ENCODE measurements at places on chromosomes 7 and 10.

DNA sequence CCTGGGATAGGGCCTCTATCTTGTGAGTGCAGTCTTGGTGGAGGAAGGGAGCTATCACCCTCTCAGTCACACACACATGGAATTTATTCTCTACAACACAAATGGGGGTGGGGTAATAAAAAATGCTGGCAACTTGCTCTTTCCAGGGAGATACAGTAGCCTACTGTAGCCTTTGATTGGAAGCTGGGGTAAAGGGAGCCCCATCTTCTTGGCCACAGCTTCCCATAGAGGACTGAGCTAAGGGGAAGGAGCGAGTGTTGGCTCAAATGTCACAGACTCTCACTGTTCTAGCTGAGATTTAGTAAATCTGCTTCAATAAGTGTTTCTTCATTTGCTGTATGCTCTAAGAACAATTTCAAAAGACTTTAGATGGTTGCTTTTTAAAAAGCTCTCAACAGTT, 222.2 kb upstream of the CXCL12 start:
- DNase-seq = no peak

- DNase-seq = no peak
Measured at GRCh38 chr7:37577412-37577811, 106.2 kb upstream of the GPR141 start.

- DNase-seq = no peak
Measured at GRCh38 chr10:12077580-12078180, 8.9 kb downstream of the DHTKD1 start.

DNA sequence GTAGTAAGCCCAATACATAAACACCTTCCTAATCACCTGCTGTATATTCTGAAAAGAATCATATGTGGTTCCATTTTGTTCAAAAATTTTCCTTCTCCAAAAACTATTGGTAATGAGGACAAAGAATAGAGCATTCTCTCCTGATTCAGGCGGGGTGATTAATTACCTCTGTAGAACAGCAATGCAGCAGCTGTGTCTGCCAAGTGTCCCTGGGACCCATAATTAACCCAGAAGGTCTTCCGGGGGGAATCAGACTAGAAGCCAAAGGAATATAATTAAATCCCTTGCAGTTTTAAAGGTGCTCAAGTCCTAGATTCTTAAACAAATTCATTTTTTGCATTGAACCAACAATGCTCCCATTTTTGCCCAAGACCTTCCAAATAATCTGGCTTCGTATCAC, 60.3 kb upstream of the ABLIM1 start:
- DNase-seq = no peak

DNA sequence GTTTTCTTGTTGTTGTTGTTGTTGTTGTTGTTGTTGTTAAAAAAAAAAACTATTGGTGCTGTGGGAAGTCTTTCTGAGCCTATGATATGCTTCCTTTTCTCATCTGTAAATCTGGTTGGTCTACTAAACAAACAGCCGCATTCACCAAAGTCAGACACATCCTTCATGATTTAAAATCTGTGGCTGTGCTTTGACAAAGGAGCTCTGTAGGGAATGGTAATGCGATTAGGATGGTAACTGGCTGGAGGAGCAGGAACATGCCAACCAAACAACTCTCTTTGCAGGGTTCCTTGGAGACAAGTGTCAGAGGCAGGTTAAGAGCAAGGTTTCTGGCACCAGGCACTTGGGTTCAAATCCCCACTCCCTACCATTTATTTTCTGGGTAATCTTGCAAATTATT, 14.9 kb upstream of the SP4 start:
- DNase-seq = no peak

- no peak for DNase-seq
Measured at GRCh38 chr10:97974526-97975525, 55.6 kb downstream of the CRTAC1 start.

DNA sequence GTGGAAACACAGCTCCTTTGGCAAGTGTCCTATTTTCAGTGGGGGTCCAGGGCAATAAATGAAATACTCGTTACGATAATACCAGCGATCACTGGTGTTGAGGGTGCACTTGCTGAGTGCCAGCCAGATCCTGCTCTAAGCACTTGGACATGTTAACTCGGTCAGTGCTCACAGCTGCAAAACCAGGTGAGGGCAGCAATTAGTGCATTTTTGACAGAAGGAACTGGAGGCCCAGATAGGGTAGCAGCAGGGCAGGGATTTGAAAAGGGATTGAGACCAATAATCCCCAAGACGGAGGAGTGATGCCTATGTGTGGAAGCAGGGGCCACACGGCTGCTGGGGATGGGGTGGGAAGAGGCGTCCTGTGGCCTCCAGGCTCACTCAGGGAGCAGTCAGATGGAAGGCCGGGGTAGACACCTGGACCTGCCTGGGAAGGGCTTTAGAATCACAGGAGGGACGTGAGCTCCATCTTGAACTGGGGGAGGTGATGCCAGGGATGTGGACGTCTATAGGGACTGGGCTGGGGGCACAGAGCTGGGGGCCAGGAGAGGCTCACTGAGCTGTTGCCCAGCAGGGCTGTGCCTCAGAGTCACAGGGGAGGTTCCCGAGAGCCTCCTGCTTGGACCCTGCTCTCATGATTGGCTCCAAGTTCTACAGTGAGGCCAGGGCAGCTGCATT, 14.3 kb downstream of the PTPRE start:
- DNase-seq = no peak

GRCh38 chr7:4800487-4800886, 25.1 kb downstream of the AP5Z1 start:
- DNase-seq = no peak

- DNase-seq = no peak
Measured at GRCh38 chr7:112905413-112905812, 115.2 kb upstream of the TMEM168 start.

DNA sequence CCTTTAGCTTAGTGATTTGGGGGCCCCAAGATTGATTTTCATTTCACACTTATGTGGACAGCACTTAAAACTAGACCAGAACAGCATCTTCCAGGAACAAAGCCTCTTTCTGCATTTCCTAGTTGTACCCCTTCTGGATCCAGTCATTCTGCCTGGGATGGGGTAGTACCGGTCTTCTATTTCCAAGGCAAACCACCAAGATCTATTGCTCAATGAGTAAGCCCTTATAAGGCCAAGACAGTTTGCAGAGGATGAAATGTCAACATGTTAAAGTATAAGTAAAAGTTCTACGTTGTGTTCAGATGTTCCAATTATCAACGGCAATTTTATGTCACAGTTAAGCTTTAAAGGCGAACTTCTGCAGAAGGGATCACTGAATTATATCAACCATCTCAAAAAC, 106.9 kb upstream of the ZNF746 start:
- DNase-seq = no peak

DNA sequence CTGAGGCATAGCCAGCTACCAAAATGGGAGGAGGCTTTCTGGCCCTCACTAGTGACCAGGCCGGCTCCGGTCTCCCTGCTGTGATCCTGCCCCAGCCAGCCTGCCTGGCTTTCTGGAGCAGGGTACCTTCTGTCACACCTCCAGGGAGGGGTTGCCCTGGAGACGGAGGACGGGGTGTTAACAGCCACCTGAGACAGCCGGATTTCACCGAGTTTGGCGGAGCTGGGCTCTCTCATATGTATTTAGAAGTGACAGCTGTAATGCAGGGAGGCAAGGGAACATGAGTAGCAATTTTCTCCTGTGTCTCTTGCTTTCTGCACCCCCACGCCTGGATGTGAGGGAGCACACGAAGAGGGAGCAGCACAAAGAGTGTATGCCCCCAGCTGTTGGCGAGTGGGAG, 473.3 kb downstream of the PLXNA4 start:
- no peak for DNase-seq

- DNase-seq = no peak
Measured at GRCh38 chr7:155181768-155182167, 111.6 kb downstream of the HTR5A start.

- no peak for DNase-seq
Measured at GRCh38 chr7:106126170-106126938, 14.2 kb upstream of the SYPL1 start.

DNA sequence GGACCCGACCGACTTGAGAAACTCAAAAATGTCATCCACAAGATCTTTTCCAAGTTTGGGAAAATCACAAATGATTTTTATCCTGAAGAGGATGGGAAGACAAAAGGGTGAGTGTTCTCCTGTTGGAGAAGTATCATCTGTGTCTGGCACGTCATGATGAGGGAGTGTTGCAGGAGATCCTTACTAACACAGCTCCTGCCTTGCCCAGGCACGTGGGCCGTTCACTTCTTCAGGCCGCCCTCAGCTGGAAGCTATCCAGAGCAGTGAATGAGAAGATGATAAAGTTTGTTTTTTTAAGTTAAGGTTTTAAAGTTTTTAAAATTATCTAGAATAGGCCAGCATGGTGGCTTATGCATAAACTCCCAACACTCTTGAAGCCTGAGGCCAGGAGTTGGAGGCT, 6.2 kb downstream of the EIF3B start:
- no peak for DNase-seq

GRCh38 chr10:59337201-59337652, 25.1 kb downstream of the FAM13C start:
- DNase-seq = no peak

DNA sequence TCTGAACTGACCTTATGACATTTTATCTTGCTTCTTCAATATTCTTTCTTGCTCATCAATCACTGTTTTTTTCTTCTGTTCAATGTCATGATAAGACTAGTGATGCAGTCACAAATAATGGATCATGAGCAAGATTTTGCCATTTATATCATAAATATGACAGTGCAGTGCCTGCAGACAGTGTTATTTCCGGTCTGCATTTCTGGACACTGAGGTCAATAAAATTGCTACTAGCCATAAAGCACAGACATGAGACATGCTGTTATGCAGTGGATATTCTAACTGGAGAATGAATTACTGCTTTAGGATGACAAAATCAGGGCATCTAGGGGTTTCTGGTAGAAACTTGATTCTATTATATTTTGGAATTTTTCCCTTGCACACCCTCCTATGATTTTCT, 1509.7 kb upstream of the LRRTM3 start:
- no peak for DNase-seq

DNA sequence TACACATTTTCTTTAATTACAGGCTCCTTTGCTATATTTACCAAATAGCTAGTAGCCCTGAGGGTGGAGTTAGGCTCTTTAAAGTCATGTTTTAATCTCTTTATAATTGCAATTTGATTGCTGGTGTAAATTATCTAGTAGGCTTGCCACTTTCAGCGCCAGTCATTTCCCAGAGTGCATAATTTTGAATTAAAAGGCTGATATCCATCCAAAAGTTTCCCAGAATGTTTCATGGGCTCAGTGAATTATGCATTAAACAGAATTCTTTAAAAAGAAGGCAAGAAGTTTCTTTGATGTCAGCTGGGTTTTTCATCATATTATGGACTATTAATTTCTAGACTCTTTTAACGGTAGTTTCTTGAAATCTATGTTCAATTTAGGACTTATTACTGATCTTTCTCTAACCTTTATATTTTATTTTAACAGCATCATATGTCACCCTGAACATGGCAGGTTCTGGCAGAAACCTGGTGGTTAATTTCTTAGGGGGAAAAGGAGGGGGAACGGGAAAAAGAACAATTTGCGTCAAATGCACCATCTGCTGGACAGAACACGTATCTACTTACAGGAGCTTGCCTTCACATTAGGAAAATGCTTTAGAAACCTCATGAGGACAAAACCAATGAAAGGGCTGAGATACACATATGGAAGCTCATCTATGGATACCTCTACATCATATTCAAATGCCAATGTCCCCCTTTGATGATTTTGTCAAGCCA, 171.1 kb downstream of the GRM3 start:
- DNase-seq = no peak

GRCh38 chr10:111836571-111836970, 347.0 kb downstream of the GPAM start:
- DNase-seq = no peak

DNA sequence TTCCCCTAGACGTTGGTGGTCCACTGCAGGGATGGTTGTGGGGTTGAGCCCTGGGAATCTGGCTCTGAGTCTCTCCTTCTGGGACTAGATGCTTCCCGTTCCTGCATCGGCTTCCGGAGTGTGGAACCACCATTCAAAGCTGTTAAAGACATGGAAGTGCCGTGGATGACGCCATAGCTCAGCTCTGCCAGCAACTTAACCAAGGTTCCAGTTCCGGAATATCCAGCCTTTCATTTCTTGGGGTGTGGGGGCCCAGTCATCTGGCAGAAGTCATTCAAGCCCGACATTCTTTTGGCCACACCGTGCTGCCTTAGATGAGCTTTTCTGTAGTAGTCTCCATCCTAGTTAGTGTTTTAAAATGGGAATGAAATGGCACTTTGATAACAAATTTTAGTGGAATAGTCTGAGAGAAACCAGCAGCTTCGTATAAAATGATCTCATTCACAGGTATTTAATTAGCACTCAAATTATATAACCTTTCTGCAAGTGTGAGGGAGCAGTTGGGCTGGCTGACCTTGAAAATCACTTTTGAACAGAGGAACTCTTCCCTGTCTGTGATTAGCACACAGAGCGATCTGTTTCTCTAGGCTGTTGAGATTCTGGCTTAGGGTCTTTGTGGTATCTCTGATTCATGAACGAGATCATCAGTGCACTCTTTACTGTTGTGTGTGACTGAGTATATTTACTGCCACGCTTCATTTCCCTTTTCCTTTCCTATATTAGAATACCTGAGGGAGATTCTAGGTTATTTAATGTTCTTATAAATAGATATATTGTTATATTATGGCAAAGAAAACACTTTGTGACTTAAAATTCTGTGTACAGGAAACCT, 19.9 kb downstream of the LMTK2 start:
- DNase-seq = no peak

- DNase-seq = no peak
Measured at GRCh38 chr7:28142650-28143049, 37.9 kb downstream of the JAZF1 start.

DNA sequence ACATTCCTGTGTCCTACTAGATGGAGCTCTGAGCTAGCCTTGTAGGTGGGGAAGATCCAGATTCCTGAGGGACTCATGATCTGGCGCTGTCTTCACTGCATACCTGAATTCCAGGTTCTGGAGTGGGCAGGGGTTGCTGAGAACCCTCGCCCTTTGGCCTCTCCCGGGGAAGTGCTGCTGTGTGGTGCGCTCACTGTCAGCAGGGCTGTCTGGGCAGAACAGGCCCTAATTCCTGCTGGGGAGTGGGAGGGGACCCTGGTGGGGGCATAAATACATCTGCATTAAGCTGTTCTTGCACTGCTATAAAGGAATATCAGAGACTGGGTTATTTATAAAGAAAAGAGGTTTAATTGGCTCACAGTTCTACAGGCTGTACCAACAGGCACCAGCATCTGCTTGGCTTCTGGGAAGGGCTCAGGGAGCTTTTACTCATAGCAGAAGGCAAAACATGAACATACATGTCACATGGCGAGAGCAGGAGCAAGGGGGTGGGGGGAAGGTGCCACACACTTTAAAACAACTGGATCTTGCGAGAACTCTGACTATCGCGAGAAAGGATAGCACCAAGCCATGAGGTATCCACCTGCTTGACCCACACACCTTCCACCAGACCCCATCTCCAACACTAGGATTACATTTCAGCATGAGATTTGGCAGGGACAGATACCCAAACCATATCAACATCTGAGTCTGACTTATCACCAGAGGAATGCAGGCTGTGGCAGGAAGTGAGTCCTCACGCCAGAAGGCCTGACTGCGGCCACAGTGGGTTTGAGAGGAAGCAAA, 115.0 kb downstream of the ADCY1 start:
- DNase-seq = peak; percentile 92

GRCh38 chr7:3065724-3066143, 22.1 kb upstream of the CARD11 start:
- peak; percentile 85 for DNase-seq

- peak; percentile 87 for DNase-seq
Measured at GRCh38 chr7:24757353-24758275, at the start of gene GSDME. GSDME (minus strand) TSS chr7:24757464; CDS start chr7:24749774, 7,690 bp downstream.

All from H54 (cell line).